Activated gamma-delta T cell treated with Interleukin-2 at 50 U/mL for 16 hours (primary cell): ENCODE measurements at places on chromosomes 16 and 17.

DNA sequence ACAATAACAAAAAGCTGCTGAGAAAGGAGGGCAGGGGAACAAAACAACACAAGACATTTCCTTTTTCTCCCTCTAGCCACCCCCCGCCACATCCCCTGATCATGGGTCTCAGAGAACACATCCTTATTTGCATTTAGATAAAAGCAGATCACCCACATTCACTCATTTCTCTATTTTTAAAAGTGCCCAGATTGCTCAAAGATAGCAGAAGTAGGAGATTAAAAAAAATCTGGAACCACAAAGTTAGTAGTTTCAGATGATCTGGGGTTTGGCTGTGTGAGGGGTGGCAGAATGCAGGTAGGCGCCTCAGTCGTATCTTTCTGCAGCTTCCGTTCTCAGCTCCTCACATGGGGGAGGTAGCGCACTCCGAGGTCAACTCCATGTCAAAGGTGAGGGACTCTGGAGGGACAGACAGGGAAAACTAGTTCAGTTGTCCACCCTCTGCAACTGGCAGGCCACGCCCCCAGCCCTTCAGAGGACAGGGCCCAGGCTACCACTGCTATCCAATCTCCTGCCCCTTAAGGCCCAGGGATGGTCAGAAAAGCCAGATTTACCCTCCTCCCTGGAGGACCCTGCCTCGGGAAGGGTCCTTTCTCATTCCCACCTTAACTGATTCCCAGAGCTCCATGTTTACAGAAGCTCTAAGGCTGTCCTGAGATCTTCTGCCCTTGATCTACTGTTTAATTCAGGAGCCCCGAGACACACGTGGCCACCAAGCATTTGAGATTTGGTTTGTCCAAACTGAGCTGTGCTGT is 27.3 kb downstream of the STAT5A start:
- no peak for DNase-seq

DNA sequence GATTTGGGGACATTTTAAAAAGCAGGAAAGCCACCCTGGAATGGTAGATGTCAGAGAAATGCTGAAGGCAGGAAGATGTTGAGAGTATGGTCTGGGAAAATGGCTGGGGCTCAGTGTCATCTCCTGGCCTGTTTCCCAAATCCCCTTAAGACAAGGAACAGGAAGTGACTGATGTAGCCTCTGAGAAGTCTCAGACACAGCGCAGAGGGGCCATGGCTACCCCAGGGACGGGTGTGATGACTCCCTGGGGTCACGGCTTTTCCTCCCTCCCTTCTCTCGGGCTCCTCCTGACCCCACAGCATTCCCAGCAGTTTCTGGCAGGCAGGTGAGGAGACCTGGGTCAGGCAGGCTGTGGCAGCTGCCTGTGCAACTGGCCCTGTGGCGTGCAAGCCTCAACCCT is 45.4 kb downstream of the RAP1GAP2 start:
- DNase-seq: no peak

- no peak for DNase-seq
Observed at GRCh38 chr17:50993544-50993943, 127.1 kb downstream of the SPAG9 start.

DNA sequence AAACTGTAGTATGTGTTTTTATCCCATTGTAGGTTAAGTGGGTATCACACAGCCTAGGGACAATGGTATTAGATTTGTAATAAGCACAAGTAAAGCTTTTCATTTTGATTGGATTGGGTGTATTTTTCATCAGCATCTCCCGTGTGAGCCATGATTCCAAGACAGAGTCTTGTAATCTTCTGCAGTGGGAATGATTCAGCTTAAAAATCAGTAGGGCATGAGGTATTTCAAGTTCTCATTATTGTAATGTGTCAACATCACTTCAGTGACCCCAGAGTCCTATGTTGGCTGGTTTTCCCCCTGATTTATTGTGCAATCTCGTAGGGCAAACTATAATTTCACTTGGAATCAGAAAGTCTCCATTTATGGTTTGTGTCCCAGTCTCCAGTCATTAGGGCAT is 833.2 kb upstream of the RBFOX1 start:
- no peak for DNase-seq

DNA sequence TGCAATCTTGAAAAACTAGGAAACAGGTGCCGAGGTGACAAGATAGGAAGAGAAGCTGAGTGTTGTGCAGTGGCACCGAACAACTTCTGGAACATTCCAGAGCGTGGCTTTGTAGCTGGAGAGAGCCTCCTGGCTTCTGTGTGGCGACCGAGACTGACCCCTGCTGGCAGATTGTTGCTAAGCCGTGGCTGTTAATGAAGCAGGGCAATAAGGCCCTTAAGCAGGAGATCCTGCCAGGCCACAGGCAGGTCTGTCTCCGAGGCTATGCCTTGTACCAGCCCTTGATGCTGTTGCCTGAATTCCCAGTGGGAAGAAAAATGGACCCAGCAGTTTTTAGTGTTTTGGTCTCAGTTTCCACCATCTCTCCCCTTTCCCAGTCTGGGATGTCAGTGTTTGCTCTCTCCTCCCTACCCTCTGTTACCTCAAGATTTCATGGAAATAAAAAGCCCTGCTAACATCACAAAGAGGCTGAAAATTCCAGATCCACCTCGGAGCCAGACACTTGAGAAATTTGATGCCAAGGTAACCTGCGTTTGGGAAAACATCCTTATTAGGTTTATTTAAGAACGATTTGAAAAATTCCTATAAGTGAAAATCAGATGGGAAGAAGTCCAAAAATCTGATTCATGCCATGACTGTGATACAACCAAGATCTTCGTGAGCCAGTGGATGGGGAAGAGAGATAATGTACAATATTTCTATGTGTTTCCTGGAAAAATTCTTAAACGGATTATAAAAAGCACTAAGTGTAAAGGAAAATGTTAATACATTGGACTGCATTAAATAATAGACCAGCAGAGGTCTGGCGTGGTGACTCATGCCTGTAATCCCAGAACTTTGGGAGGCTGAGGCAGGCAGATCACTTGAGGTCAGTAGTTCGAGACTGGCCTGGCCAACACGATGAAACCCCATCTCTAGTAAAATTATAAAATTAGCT is 265.1 kb downstream of the PRKCA start:
- peak; percentile 78 for DNase-seq

GRCh38 chr16:86585821-86586611 is 7.7 kb downstream of the FOXL1 start:
- DNase-seq: no peak

GRCh38 chr16:84840687-84841627 is 21.2 kb downstream of the CRISPLD2 start:
- DNase-seq: no peak

DNA sequence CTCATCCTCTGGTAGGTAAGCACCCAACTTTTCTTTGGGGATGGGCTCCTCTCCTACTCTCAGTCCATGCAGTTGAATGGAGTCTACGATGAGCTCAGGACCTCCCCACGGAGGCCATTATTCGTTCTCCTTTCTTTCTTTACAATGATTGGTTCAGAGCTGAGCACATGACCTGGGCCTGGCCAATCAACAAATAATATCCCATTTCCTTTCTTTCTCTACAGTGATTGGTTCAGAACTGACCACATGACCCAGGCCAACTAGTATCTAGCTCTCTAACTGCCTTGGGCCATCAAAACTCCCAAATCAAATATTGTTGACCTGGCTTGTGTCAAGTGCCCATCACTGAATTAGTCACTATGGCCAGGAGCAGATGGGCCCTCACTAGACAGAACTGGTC is 129.2 kb downstream of the USP31 start:
- DNase-seq: no peak

DNA sequence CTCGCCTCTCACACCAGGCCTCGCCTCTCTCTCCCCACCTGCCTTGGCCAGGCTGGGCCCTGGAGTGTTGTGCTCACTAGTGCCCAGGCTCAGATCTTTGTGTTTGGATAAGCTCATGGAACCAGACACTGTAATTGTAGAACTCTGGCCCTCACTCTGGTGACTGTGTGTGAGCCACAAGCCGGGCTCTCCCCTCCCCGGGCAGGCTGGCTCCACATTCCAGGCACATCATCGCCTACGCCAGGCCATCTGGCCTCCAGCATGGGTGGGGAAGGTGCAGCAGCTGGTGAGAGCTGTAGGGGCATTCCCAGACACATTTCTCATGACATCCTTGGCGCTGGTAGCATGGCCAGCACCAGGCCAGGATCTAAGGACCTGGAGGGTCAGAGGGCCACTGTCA is 202.3 kb downstream of the RAB11FIP4 start:
- DNase-seq: no peak

GRCh38 chr17:59423903-59424302 is 92.4 kb downstream of the YPEL2 start:
- DNase-seq: no peak

- no peak for DNase-seq
Observed at GRCh38 chr16:66996324-66996982, 8.1 kb downstream of the CES4A start.

DNA sequence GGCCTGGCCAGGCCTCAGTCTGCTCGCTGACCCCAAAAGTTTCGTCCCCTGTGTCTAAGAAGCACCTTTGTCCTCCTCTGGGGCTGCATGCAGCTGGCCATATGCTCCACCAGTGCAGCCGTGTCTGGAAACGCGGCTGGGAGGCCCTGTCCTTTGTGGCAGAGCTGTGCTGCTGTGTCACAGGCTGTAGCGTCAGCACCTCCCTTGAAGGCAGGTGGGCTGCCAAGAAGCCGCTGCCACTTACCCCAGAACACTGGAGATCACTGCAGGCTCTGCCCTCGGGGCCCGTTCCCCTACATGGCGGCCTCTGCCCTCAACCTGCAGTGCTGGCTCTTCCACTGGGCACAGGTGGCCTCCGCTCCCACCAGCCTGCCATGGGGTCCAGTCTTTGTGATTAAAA is 15.7 kb upstream of the MC1R start:
- DNase-seq: no peak

GRCh38 chr17:29568331-29569244 is at the start of gene TP53I13:
Gene TP53I13 (plus strand): TSS chr17:29568701. CDS start chr17:29568759, 58 bp downstream.
- peak; percentile 87 for DNase-seq

- DNase-seq: no peak
Observed at GRCh38 chr16:8173111-8173644, 417.1 kb downstream of the TMEM114 start.

DNA sequence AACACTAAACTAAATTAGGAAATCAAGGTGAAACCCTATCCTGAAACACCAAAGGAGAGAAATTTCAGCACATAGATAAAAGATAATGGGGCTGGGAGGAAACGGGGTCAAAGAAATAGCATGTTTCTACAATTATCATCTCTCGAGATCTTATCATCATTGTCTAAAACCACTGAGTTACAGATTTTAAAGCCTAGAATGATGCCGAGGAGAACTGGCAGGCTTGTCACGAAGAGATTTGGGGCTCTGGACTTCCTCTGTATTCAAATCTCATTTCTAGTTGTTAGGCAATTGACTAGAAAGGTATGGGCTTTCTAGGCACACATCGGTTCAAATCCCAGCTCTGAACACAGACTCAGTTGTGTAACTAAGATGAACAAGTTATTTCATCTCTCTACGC is 9.3 kb downstream of the PDZD9 start:
- no peak for DNase-seq

- no peak for DNase-seq
Observed at GRCh38 chr17:42806249-42806648, 7.6 kb downstream of the CNTD1 start.

- DNase-seq: no peak
Observed at GRCh38 chr17:4706121-4706520, 2.2 kb upstream of the PELP1 start.

GRCh38 chr16:46884513-46885293 is 541 bp downstream of the GPT2 start:
- DNase-seq: no peak

DNA sequence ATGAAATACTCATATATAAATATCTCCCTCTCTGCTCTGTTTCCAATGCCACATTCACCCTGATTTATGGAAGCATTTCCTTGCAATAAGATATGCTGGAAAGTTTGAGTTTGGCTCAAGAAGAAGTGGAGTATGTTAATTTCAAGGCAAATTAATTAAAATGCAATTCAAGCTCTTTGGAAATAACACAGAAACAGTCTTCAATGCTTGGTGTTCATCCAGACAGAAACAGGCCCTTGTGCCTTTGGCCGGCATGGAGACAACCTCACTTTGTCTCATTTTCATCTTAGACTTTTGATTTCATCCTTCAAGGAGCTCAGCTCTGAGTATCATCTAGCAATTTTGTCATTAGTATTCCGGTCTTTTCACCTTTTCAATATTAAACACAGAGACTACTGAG is 210.0 kb downstream of the C16orf95 start:
- DNase-seq: no peak

DNA sequence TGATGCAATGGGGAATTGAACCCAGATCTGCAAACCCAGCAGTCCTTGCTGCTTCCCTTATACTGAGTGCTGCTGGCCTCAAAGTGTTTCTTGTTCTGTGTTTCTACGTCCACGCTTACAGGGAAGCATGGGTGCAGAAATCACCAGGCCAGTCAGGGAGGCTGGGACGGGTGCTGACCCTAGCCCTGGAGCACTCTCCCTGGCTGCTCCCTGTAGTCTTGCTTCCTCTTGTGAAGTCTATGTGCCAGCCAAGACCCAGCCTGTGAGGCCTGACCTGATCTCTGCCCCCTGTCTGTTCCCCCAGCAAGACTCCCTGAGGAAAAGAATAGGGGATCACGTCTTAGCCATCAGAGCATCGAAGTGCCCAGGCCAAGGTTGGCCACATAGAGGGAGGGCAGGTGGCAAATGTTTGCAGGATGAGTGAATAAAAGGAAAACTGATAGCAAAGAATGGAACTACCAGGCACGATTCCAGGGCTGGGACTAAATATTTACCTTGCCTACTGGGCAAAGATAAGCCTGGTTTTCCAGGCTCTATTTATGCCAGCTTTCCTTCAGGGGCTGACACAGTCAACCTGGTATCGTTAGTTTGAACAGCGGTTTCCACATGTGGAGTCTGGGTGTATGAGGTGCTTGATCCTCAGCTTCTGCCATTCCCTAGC is 41.2 kb upstream of the RHOT1 start:
- DNase-seq: no peak

- DNase-seq: no peak
Observed at GRCh38 chr16:1930338-1930720, 12.1 kb upstream of the HS3ST6 start.

DNA sequence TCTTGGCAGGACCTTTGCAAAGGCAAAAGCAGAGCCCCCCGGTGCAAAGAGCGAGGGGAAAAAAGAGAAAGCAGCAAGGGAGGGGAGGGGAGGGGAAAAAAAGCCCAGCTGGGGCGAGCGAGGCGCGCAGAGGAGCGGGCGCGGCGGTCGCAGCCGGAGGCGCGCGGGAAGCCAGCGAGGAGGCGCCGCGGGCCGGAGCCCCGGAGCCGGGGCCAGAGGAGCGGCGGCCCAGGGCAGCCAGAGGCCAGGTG is 129 bp downstream of the IRX5 start:
- DNase-seq: no peak

DNA sequence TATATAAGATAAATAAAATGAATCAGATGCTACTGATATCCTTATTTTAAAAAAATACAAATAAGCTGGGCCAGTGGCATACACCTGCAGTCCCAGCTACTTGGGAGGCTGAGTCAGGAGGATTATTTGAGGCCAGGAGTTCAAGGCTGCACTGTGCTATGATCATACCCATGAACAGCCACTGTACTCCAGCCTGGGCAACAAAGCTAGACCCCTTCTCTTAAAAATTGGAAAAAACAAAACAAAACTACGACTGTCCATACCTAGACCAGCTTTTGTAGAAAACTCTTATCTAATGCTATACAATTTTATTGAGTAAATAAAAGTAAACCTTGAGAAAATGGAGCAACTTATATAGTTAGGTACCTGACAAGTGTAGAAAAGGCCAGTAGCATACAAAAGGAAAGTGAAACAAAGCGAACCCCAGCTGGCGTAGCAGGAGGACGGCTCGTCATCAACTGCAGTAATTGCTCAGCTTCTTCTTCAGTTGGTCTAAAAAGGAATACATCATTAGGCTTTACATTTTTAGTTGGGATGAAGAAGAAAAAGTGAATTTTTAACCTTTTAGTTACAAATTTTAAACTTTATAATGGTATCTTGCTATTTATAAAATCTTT is 23.6 kb downstream of the INTS2 start:
- peak; percentile 5 for DNase-seq

GRCh38 chr16:63289834-63290460 is 1253.7 kb upstream of the CDH8 start:
- no peak for DNase-seq
